Left cardiac atrium (tissue), 4 donors: ENCODE measurements at places on chromosomes 5 and 9. TPM values are rescaled to one million over a fixed set of nuclear protein-coding genes. Genes with fewer than 3 reads are reported as not detected.

The HDHD3 gene
- total RNA-seq, result 8.7 TPM

The ABCA1 gene
- total RNA-seq, result 8.3 TPM

The ITK gene
- total RNA-seq, result 2.2 TPM

- DNase-seq, result no peak
Observed at GRCh38 chr5:146209714-146210113, 6.3 kb downstream of the RBM27 start.

- no peak for DNase-seq
Observed at GRCh38 chr9:132160802-132161742, 786 bp upstream of the NTNG2 start.

DNA sequence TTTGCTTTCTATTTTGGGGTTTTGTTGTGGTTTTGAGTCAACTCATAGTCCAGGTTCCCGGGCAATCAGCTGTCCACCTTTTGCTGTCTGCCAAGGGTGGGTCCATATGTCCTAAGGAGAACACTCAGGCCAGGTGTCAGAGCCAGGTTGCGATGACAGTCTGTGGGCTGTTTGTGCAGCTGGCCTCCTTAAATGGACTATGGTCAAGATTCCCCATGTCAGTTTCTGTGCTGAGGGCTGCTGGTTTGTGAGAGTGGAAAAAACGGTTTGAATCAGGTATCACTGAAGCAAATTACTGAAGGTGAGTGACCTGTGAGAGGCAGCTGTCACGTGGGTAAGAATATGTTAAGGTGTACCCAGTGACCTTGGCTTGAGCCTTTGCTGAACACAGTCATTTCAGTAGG, 33.0 kb downstream of the SNX30 start:
- DNase-seq, result no peak

GRCh38 chr5:82106756-82107155, 134.9 kb downstream of the ATG10 start:
- no peak for DNase-seq

DNA sequence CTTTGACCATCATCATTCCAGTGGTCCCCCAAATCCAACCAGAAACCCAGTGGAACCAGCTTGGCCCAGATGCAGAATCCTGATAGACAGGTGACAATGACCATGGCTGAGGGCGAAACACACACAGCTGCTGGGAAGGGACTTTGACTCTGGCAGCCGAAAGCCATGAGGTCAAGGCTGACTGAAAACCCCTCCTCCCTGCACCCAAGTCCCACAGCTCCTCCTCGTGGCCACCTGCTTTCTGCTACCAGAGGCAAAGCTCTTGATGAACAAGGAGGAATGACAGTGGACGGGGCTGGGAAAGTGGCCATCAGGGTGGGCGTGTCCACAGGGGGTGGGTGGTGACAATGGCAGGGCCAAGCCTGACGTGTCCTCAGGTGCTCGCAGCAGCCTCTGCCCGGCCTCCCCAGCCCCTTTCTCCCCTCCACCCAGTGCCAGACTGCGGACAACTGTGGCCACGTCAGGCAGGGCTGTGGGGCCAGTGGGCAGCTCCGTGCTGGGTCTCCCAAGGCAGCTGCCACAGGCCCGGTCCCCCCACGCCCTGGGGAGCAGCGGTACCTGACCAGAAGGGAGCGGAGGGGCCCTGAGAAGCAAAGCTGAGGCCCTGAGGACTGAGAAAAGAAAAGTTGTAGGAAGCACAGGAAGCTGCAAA, 30.8 kb upstream of the SARDH start:
- no peak for DNase-seq

GRCh38 chr9:33329117-33329563, 38.8 kb downstream of the NFX1 start:
- peak; percentile 23 for DNase-seq
